Renal cortex interstitium (tissue), 15 donors: ENCODE measurements at places on chromosomes 5 and 9. TPM values are rescaled to one million over a fixed set of nuclear protein-coding genes. Genes with fewer than 3 reads are reported as not detected.

The ZNF367 gene
- 9.7 TPM for polyA plus RNA-seq

The PDLIM7 gene
- polyA plus RNA-seq: 125 TPM

DNA sequence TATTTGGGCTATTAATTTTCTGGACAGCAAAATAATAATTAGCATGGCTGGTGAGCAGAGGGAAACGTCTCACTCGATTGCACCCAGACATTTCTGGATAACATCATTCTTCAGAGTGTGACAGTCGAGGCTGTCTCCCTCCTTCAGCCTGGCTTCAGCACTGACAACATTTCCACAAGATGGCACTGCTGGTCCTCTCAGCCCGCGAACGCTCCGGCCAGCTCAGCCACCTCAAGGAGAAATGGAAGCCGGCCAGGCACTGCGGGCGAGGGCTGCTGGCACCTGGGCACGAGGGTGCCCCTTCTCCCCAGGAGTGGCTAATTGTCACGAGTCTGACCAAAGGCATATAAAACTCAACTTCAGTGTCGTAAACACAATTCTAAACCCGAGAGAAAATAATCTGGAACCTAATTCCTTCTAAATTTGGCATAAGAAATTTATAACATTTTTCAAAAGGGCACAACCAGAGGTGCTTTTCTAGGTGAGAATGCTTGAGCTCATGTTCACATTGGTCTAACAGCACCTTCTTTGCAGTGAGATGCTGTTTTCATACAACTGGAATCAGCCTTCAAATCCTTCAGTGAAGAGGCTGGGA, 65.9 kb downstream of the DAP start:
- peak; percentile 51 for DNase-seq

GRCh38 chr5:133820507-133820906, 147.9 kb downstream of the C5orf15 start:
- no peak for DNase-seq

GRCh38 chr5:132815454-132815853, 2.4 kb downstream of the SOWAHA start:
- DNase-seq: no peak

GRCh38 chr9:78745331-78745730, 448.4 kb downstream of the PSAT1 start:
- DNase-seq: no peak

- no peak for DNase-seq
Observed at GRCh38 chr5:1966461-1966860, 83.7 kb upstream of the IRX4 start.

DNA sequence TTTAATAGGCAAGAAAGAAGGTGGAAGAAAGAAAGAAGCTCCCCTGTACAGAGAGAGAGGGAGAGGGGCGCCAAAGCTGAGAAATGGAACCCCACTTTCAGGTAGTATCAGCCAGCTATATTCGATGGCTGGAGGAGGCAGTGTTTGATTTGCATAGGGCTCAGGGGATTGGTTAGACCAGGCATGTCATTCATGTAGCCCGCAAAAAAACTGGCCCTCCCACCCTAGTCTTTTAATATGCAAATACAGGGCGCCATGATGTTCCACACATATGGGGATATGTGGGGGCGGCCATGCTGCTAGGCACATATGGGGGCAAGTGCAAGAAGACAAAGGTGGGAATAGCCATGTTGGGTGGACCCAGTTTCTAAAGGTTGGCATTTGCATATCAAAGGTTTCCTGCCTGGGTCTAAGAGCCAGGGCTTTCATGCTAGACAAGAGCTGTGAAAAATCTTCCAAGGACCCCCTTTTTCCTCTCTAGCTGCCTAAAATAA, 174.4 kb upstream of the ADRA1B start:
- DNase-seq: no peak

GRCh38 chr9:33329117-33329563, 38.8 kb downstream of the NFX1 start:
- DNase-seq: peak; percentile 30

GRCh38 chr9:21016701-21017491, 14.5 kb downstream of the HACD4 start:
- DNase-seq: no peak

DNA sequence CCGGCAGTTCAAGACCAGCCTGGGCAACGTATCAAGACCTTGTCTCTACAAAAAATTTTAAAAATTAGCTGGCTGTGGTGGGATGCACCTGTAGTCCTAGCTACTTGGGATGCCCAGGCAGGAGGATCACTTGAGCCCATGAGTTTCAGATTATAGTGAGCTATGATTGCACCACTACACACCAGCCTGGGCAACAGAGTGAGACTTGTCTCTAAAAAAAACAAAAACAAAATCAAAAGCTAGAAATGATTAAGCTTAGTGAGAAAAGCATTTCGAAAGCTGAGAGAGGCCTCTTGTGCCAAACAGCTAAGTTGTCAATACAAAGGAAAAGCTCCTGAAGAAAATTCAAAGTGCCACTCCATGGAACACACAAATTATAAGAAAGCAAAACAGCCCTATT, 4.8 kb downstream of the FAM151B start:
- no peak for DNase-seq

- DNase-seq: peak; percentile 91
Observed at GRCh38 chr9:128947527-128948301, at the start of the genes DOLK and NUP188. TSS of gene DOLK (minus strand) at chr9:128947603. CDS start at chr9:128947303, 300 bp downstream. TSS of gene NUP188 (plus strand) at chr9:128947699. CDS start at chr9:128947720, 21 bp downstream.
